ENCODE measurements at places on chromosomes 2 and 18. TPM values are rescaled to one million over a fixed set of nuclear protein-coding genes. Genes with fewer than 3 reads are reported as not detected.

Gene MYOM1
- total RNA-seq = 0.82 TPM

Gene FAM228B
- 127 TPM for total RNA-seq

Gene C1QL2
- 0.41 TPM for total RNA-seq

Gene COL4A4
- 0.41 TPM for total RNA-seq

Gene C2orf15
- 4.5 TPM for total RNA-seq

Gene TEKT4
- total RNA-seq = under 0.01 TPM

Gene CFAP53
- total RNA-seq = 1.2 TPM

Gene FBXO41
- total RNA-seq = 20.0 TPM

Gene PLGLB2
- total RNA-seq = 0.41 TPM

Gene B3GNT7
- 0.82 TPM for total RNA-seq

Gene SNORC
- total RNA-seq = 2.4 TPM

Gene DSG4
- under 0.01 TPM for total RNA-seq

Gene RGPD8
- 39.1 TPM for total RNA-seq

Gene GAL3ST2
- total RNA-seq = 0.41 TPM

Gene UGT1A9
- total RNA-seq = not detected

Gene CAPN14
- total RNA-seq = 0.82 TPM

Gene MYCN
- total RNA-seq = 70.5 TPM

Gene CNRIP1
- 73.8 TPM for total RNA-seq

Gene PLB1
- 1.2 TPM for total RNA-seq

Gene ALPP
- not detected for total RNA-seq

Gene NRP2
- total RNA-seq = 26.1 TPM

Gene CDH19
- total RNA-seq = under 0.01 TPM

Gene STON1
- total RNA-seq = 3.7 TPM

Gene CHST9
- 2.4 TPM for total RNA-seq

Gene TGFA
- total RNA-seq = 14.3 TPM

Gene FRZB
- 17.1 TPM for total RNA-seq

Gene MRO
- total RNA-seq = 0.82 TPM

Gene CHN1
- total RNA-seq = 57.1 TPM

Gene HOXD10
- total RNA-seq = not detected

Gene TUBA4B
- total RNA-seq = not detected

Gene AKAIN1
- 4.5 TPM for total RNA-seq

Gene EML6
- 5.3 TPM for total RNA-seq

Gene NT5DC4
- total RNA-seq = not detected

Gene NOL4
- total RNA-seq = 140 TPM

Gene GAREM1
- 35.9 TPM for total RNA-seq

Gene CHRNG
- total RNA-seq = not detected

All from frontal cortex (tissue), 4 donors.